PC-3 (cell line): ENCODE measurements at places on chromosomes 7 and 10. TPM values are rescaled to one million over a fixed set of nuclear protein-coding genes. Genes with fewer than 3 reads are reported as not detected.

The MTURN gene
- total RNA-seq: 5.4 and 6.3 TPM in 2 replicates

The CDK1 gene
- 166 and 202 TPM in 2 replicates for total RNA-seq

The TMEM236 gene
- total RNA-seq: 0.04 TPM in 1 of 2 replicates, not detected in the other

The CREB3L2 gene
- 9.3 and 18.1 TPM in 2 replicates for total RNA-seq

The PODXL gene
- total RNA-seq: 44.2 and 80.5 TPM in 2 replicates

The AMZ1 gene
- 0.75 TPM in 1 of 2 replicates, not detected in the other for total RNA-seq

The FLNC gene
- 88.7 and 121 TPM in 2 replicates for total RNA-seq

The LBX1 gene
- total RNA-seq: not detected in 2 replicates

The DRGX gene
- total RNA-seq: 0.12 and 0.33 TPM in 2 replicates

The NRG3 gene
- total RNA-seq: not detected in 2 replicates

The UPK3BL1 gene
- 20.2 and 22.7 TPM in 2 replicates for total RNA-seq

The TMEM229A gene
- total RNA-seq: not detected in 2 replicates

The AGFG2 gene
- total RNA-seq: 16.9 and 18.2 TPM in 2 replicates

The WAPL gene
- 24.5 and 26.0 TPM in 2 replicates for total RNA-seq
